Cerebellar nuclear complex (tissue), 1 donor: ENCODE measurements at places on chromosomes 1 and 21.

GRCh38 chr21:44405948-44406872 lies 49.1 kb upstream of the LRRC3 start:
- DNase-seq: no peak

GRCh38 chr1:200282497-200283122 lies 127.2 kb downstream of the ZNF281 start:
- no peak for DNase-seq

DNA sequence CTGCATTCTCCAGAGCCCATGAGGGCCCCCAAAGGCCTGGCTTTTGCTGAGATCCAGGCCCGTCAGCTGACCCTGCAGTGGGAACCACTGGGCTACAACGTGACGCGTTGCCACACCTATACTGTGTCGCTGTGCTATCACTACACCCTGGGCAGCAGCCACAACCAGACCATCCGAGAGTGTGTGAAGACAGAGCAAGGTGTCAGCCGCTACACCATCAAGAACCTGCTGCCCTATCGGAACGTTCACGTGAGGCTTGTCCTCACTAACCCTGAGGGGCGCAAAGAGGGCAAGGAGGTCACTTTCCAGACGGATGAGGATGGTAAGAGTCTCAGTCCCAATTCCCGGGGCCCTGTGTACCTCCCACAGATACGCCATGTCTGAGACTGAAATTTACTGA lies 39.1 kb downstream of the PTPRU start:
- DNase-seq: no peak

- DNase-seq: no peak
These were observed 27.8 kb downstream of the TFF3 start for GRCh38 chr21:42287193-42288083.

- DNase-seq: no peak
These were observed 10.3 kb upstream of the C21orf91 start for GRCh38 chr21:17829472-17829871.

DNA sequence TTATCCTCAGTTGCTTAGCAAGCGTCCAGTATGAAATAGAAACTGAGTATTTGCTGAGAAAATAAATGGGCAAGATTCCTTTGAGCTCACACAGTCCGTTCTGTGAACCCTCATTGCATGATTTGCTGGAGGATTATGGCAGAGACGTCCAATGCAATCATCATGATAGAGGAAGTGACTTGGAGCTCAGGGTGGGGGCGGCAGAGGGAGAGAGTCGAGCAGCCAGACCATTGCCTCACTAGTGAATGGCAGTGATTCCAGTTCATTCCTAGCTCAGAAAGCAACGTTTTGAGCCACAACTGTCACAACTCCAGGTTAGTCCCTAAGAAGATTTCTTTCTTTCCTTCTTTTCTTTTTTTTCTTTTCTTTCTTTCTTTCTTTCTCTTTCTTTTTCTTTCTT lies 27.5 kb upstream of the COL9A2 start:
- no peak for DNase-seq

GRCh38 chr1:94793296-94793656 lies 26.9 kb upstream of the SLC44A3 start:
- no peak for DNase-seq

DNA sequence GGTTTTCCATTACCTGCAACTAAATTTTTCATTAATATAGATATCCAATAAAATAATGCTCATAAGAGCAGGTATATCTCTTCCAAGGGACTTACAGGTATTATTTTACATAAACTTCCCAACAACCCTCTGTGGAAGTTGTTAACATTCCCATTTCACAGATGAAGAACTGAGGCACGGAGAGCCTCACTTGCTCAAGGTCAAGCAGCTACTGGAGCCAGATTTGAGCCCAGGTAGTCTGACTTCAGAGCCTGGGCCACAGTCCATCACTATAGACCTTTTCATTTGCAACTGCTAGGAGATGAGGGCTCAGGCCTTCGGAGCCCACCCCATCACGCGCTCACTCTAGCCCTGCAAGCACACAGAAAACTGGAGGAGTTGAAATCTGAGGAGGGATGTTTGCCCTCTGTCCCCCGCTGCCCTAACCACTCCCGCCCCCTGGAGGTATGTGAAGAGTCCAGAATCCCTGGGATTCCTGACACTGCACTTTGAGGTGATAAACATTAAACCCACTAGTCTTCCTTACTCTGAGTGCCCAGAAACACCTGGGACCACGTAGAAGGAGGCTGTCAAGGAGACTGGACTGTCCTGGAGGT lies 11.7 kb upstream of the ALPL start:
- no peak for DNase-seq

DNA sequence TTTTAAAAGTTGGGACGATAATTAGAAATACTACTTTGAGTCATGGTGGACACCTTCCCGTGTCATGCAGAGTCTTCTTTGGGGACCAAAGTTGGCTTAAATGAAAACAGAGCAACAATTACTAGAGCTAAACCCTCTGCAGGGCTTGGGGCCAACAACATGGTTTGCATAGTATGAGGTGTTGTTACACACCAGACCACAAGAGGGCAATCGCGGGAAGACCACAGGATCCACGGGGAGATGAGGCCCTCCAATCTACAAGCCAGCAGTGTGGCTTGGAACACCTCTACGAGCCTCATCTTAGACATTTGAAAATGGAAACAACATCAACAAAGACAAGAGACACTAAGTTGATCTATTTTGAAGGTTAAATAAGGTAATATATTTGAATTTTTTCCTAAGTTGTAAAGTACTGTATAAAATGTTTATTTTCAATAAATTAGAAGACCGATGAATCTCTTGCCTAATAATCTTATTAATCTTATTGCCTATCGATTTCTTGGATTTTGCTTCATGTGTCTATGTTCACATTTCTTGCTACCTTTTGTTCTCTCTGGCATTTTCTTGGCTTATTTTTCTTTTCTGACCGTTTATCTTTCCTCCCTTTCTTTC lies 8.2 kb upstream of the SMCP start:
- DNase-seq: no peak

DNA sequence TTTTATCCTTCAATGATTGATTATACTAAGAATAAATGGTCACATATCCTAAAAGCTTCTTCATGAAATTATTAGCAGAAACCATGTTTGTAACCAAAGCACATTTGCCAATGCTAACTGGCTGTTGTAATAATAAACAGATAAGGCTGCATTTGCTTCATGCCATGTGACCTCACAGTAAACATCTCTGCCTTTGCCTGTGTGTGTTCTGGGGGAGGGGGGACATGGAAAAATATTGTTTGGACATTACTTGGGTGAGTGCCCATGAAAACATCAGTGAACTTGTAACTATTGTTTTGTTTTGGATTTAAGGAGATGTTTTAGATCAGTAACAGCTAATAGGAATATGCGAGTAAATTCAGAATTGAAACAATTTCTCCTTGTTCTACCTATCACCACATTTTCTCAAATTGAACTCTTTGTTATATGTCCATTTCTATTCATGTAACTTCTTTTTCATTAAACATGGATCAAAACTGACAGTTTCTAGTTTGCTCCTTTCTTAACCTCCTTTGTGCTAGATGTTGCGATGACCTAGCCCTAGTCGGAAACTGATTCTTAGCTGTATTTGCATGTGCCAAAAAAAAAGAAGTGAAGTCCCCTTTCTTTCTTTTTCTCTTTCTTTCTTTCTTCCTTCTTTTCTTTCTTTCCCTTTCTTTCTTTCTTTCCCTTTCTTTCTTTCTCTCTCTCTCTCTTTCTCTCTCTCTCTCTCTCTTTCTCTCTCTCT lies 45.1 kb downstream of the MAP3K7CL start:
- DNase-seq: no peak

DNA sequence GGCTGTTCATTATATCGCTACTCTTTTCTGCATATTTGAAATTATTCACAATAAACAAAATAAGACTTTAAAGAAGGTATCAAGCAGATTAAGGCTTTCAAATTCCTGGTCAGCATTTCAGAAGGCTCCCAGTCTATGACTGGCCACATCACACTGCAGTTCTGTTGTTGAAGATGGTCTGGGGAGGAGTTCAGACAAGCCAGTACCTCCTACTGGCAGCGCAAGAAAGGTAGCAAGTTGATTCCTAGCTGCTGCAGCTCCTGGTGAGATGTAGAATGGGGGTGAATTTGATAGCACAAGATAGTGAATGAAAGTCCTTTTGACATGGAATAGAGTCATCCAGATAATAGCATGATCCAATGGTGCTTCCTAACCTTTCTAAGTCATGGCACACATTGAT lies 88.2 kb upstream of the BEND5 start:
- no peak for DNase-seq

DNA sequence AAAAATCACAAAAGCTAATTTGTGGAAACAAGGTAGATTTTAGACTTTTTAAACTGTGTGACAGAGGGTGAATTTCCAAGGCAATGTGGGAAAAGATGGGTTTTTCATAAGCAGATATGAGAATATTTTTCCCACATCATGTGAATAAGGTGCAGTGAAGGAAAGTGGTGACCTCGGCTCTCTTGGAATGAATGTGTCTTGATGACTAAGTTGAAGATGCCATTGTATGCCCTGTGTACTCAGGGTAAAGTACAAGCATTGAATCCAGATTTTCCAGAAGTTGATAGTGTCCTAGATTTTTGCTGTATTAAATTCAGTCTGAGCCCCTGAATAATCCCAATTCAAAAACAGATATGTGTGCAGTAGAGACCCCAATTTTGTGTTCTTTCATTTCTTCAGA lies 442.6 kb upstream of the ADGRL2 start:
- no peak for DNase-seq

DNA sequence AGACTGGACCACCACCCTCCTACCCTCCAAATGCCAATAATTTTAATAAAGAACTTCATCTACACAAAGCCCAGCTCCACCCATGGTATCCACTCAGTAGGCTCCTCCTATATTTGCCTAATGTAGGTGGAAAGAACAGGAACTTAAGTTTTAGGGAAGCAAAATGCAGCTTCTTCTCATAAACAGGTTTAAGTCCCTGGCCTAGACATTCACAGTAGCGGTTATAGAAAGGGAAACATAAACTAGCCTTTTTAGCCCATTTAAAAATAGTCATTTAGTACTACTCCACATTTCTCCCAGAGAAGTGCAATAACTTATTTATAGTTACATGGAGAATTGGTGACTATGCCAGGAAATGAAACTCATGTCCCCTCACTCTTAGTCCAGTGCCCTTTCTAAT lies 56.6 kb upstream of the CPLANE2 start:
- DNase-seq: no peak

DNA sequence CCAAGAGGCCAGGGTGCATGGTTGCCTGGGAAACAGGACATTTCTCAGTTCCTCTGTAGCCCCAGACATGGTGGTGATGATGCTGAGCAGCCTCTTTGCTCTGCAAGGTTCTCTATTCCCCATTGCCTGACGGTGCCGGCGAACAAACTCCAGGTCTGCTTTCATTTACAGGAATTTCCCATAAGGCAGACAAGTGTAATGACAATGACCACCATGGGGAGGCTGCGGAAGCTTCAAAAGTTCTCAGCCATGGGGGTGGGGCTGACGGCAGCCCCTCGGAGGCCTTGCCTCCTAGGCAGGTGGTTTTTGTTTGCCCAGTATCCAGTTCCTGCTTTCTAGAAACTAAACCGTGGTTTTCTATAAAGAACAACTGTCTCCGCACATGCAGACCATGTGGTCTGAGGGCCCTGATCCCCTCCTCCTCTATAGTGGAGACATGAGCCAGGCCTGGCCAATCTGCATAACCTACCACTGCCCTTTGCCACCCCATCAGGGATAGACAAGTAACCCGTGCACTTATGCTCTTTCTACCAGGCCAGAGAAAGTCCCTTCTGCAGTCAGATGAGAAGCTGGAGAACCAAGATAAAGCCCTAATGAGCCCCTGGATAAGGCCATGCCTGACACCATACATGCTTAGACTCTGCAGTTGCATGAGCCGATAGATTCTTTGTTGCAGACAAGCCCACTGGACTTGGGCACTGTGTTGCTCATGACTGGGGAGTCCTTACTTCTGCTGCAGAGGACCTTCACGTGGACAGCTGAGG lies 54.1 kb downstream of the LDLRAD2 start:
- DNase-seq: no peak

- DNase-seq: no peak
These were observed 230.9 kb upstream of the IRF2BP2 start for GRCh38 chr1:234840843-234841242.
